ENCODE measurements at places on chromosomes 12 and 14. TPM values are rescaled to one million over a fixed set of nuclear protein-coding genes. Genes with fewer than 3 reads are reported as not detected.

Gene POU6F1
- 2.5 TPM for total RNA-seq

Gene AGAP2
- 0.08 TPM for total RNA-seq

Gene BHLHE41
- 15.2 TPM for total RNA-seq

Gene PRKCH
- total RNA-seq, result 0.49 TPM
